ENCODE measurements at places on chromosomes 6 and 20.

- peak; percentile 78 for DNase-seq
Observed at GRCh38 chr6:30554962-30555815, 1.1 kb downstream of the GNL1 start.

DNA sequence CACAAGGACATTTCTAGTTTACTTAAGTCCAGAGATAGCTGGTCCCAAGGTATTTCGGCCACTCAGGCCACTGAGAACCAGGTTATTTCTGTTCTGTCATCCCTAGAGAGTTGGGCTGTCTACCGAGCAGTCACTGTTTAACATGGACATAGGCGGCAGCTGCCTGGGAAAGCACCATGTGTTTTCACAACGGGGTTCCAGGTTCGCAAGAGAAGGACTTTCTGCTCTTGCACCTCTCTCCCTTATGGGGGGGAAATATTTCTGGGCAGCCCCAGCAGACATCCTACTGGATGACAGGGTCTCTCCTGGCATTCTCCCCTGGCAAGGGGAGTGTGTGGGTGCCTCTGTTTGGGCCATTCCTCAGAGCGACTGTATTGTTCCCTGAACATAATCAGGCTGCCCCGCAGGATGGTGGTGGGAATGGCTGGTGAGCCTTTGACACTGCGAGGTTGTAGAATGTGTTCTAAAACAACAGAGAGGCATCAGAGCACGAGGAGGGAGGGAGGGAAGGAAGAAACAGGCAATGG is 64.4 kb upstream of the DUSP22 start:
- no peak for DNase-seq

GRCh38 chr6:135464634-135465033 is 32.9 kb downstream of the AHI1 start:
- no peak for DNase-seq

DNA sequence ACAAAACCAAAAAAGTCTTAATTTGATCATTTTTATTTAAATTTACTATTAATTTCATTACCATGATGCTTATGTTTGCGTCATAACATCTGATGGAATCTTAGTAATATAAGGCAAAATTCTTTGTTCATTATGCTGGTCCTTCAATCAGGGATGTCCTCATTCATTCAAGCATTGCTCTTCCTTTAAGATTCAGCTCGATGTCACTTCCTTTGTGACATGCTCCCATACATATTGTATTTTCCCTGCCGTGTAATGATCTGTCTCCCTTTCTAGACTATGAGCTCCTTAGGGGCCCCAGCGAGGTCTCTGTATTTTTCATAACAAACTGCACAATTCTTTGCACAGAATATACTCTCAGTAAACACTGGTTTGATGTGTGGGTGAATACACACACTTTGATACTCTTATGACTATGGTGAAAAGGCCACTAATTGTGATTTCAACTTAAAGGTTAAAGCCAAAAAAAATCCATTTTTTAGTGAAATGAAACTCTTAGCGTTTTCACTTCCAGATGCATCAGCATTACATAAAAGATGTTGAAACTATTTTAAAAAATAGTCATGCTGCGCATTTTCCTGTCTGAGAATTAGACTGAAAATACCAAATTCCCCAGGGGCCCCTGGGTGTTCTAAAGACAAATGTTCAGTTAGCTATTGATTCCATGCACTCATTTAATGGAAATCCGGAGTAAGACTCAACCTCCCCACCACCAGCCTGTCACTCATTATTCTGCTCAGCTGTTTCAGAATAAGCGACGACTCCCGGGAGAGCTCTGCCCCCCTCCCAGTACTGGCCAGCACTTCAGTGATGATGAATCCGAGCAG is 169.7 kb downstream of the ATXN1 start:
- DNase-seq = no peak

- DNase-seq = no peak
Observed at GRCh38 chr6:53474010-53474409, 70.9 kb downstream of the GCLC start.

DNA sequence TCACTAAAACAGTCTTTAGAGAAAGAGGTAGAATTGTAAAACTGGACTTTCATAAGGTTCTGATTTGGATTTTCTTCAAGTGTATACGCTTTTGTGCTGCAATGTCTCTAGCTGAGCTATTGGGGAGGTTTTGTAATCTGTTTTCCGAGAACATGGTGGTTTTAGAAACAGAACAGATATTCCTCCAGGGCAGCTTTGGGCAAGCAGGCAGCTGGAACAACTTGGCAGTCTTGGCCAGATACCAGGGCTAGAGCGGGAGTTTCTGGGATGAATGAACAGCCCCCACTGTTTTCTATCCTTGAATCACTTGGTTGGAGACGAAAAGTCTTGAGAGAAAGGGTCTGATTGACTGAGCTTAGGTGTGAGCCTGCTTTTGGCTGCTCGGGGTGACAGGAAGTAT is 17.1 kb upstream of the ARMC2 start:
- DNase-seq = peak; percentile 89

GRCh38 chr6:82084324-82084920 is 163.1 kb downstream of the IBTK start:
- DNase-seq = no peak

DNA sequence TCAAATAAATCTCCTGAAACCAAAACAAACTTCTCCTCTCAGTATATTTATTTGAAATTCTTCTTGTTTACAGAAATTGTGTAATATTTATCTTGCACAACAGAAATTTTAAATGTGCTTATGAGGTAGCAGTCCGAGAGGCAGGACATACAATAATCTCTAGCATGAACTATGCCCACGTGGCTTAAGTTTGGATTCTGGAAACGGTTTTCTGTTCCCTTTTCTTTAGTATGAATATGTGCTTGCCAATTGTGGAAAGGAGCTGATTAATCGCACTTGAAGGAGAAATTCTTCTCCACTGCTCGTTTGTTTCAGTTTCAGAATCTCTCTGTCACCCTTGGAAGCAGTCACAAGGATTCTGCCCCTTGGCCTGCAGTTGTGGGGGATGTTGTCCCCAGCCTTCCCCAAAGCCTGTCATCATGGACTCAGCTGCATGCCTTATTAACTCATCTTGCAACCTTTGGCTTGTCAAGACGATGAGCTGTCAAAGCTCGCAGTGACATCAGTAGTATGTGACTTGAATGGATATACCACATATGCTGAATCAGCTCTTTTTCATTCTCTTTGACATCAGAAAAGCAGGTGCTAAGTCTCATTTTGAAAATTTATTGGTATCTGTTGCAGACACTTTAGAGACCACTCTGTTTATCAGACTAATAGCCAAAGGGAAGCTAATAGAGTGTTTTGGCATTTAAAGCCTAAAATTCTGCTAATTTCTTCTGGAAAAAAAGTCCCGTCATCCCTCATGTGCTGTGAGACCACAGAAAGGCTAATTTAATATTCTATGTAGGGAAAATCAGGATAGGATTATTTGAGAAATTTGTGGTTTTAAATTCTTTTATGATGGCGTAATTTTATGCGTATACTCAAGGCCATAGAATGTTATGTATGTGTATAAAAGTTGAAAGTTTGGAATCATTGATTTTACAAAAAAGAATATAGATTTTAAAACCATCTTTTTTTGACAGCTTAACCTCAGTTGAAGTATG is 186.8 kb downstream of the ARID1B start:
- DNase-seq = peak; percentile 90

DNA sequence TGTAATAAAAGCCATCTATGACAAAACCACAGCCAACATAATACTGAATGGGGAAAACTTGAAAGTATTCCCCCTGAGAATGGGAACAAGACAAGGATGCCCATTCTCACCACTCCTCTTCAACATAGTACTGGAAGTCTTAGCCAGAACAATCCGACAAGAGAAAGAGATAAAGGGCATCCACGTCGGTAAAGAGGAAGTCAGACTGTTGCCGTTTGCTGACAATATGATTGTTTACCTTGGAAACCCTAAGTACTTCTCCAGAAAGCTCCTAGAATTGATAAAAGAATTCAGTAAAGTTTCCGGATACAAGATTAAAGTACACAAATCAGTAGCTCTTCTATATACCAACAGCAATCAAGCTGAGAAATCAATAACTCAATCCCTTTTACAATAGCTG is 14.0 kb upstream of the RUNX2 start:
- DNase-seq = no peak

DNA sequence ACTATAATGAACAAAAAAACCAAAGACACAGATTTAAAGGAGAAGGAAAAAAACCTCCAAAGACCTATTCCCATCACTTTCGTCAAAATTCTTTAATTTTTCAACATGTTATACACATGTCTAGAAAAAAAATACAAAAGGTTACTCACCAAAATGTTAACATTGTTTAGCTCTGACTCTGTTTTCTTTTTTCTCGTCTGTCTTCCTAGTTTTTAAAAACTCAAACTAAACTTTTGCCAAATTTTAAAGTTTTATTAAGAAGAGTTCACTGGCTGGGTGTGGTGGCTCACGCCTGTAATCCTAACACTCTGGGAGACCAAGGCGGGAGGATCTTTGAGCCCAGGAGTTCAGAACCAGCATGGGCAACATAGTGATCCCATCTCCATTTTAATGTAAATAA is 10.8 kb downstream of the MCUR1 start:
- DNase-seq = peak; percentile 32

DNA sequence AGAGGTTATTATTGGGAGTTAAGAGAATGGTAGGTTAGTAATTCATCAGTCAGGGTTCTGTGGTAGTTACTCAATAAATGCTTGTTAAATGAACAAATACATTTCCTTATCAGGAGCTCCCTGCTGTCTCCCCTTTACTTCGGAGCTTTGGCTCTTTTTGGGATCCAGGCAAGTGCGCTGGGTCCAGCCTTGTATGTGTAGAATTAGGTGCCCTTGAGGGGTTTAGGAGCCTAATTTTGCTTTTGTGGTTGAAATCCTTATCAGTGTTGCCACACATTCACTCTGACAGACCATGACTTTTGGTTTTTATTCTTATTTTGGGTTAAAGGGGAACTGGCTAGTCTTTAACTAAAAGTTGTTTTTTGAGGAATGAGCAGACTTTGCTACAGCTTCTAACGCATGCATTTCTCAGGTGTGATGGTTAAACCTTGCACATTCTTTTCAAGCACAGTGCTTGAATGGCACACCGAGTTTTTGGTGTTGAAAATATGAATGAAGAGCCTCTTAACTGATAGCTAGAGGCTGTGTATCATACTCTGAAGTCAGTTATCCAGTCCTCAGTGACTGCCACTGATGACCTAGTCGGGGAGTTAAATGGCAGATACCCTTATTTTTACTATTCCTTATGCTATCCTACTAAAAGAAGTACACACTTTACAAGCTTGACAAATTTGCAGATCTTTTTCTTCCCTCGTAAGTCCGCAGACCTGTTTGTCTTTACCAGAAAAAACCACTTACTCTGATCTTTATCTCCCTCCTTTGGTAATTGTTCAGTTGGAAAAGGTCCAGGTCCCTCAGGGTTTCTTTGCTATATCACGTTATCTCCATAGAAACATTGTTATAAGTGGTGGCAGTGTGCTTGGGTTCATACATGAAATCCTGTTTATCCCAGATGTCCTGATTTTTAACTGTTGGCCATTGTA is 50.7 kb upstream of the PLCG1 start:
- no peak for DNase-seq

All from adipocyte (in vitro differentiated cells).